CD4-positive, CD25-positive, alpha-beta regulatory T cell (primary cell): ENCODE measurements at places on chromosomes 11 and 22. TPM values are rescaled to one million over a fixed set of nuclear protein-coding genes. Genes with fewer than 3 reads are reported as not detected.

DNA sequence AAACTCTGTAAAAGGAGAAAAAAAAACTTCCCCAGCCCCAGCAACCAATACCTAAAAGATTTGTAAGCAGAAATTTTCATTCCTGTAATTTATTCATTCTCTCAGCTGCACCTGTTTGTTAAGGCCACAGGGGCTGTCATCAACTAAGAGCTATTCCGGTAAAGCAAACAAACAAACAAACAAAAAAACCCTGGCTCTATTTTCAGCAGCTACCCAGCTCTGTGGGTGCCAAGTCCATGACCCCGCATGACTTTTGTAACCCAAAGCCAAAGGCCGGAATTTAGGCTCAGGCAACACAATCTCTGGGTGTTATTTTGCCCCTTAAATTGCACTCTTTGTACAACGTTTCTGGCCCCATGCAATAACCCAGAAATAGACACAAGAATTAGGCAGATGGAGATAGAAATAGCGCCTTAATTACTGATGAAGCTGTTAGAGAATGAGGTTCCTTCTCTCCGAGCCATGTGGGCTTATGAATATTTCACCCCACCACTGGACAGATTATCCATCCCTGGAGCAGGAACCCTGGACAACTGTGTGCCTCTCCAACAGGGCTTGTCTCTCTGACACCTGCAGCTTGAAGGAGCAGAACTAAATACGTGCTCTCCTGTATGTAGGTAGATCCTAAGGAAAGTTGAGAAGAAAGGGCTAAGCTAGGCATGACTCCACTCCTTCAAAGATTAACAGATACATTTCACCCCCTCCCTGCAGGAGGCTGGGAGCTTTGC is 29.4 kb downstream of the APOL6 start:
- no peak for DNase-seq
- H3K36me3 ChIP-seq, result no peaks in the 10 kb centered on the region
- H3K4me1 ChIP-seq, result no peaks in the 10 kb centered on the region
- no peak overlapping the region for H3K27ac ChIP-seq

GRCh38 chr22:17629641-17630040 is 1.1 kb upstream of the ATP6V1E1 start:
- peak overlapping the region; percentile 99 for H3K4me3 ChIP-seq
- H3K27me3 ChIP-seq, result no peaks in the 10 kb centered on the region
- H3K27ac ChIP-seq, result peak overlapping the region; percentile 93
- peaks cover 24% of the 10 kb centered on the region for H3K4me1 ChIP-seq
- DNase-seq, result peak; percentile 4

DNA sequence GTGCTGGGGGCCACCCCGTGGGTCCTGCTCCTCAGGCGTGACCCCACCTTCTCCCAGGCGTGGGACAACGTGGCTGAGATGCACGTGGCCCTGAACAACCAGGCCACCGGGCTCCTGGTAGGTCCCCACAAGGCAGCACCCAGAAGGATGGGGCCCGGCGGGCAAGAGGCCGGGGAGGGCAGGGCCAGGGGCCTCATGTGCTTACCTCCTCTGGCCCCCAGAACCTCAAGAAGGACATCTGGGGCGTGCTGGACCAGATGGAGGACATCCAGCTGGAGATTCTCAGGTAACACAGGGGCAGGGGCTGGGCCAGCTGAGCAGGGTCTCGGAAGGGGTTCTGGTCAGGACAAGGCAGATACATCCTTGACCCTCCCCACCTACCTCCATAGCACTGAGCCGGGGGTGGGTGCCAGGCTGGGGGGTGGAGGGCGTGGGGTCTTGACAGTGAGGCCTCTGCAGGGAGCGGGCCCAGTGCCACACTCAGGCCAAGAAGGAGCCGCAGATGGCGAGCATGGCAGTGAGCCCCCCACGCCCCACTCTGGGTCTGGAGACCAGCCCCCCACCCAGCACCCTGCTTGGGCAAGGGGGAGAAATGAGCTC is 186.3 kb downstream of the IGLL1 start:
- H3K4me1 ChIP-seq, result no peaks in the 10 kb centered on the region
- no peak overlapping the region for H3K4me3 ChIP-seq
- H3K27ac ChIP-seq, result no peak overlapping the region
- H3K27me3 ChIP-seq, result no peaks in the 10 kb centered on the region
- no peaks in the 10 kb centered on the region for H3K36me3 ChIP-seq

GRCh38 chr22:46794491-46794890 is 32.0 kb downstream of the TBC1D22A start:
- no peaks in the 10 kb centered on the region for H3K27me3 ChIP-seq
- H3K36me3 ChIP-seq, result peaks cover 55% of the 10 kb centered on the region
- no peak overlapping the region for H3K4me3 ChIP-seq
- no peak for DNase-seq
- no peak overlapping the region for H3K27ac ChIP-seq

GRCh38 chr11:61828629-61829407 is 718 bp downstream of the FADS2 start:
- H3K4me3 ChIP-seq, result no peak overlapping the region
- H3K27ac ChIP-seq, result no peak overlapping the region
- peaks cover 21% of the 10 kb centered on the region for H3K4me1 ChIP-seq
- no peaks in the 10 kb centered on the region for H3K36me3 ChIP-seq
- no peak for DNase-seq

DNA sequence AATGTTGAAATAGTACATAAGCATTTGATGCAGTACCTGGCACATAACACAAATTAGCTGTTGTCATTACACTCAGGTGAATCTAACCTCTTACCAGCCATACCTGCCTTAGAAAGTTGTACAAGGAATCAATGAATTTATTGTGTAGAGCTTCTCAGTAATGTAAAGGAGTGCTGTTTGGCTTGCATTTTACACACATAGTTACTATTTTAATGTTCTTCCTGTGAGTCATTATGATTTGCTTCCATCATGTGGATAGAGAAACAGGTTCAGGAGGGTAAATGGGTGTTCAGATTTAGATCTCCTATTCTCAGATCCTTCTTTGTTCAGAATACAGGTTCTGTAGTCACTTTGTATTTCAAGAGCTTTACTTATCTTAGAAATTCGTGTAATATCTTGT is 27.6 kb upstream of the RCE1 start:
- no peaks in the 10 kb centered on the region for H3K4me1 ChIP-seq
- H3K27me3 ChIP-seq, result no peaks in the 10 kb centered on the region
- no peaks in the 10 kb centered on the region for H3K36me3 ChIP-seq

DNA sequence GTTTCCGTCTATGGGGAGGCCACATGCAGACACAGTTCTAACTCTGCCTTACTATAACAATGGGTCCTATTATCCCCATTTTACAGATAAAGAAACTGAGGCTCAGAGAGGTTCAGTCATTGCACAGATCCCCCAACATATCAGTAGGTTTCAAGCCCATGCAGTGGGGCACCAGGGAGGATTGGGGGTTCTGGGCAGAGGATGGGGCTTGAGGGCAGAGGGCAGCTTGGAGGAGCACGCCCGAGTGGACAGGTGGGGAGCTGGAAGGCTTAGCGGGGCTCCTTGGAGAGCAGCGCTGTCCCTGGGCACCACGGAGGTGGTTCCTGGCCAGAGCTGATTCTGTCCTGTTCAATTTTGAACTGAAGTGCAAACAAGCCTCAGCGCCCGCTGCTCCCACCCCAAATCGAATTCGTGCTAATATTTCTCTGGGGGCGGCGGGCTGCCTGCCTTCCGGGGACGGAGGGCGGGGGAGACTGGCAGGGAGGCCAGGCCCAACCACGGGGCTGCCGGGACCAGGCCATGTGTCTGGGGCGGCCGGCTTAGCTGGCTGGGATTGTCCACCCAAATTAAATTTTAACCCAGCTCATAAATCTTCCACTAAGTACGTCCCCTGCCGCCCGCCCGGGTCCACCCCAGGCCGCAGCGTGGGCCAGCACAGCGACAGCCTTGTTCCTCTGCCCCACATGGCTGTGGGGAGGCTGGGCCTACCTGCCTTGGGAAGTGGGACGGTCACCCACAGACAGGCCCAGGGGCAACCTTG is 49.4 kb downstream of the FLRT1 start:
- no peak overlapping the region for H3K27ac ChIP-seq
- H3K4me3 ChIP-seq, result no peak overlapping the region
- no peaks in the 10 kb centered on the region for H3K4me1 ChIP-seq
- no peak for DNase-seq

DNA sequence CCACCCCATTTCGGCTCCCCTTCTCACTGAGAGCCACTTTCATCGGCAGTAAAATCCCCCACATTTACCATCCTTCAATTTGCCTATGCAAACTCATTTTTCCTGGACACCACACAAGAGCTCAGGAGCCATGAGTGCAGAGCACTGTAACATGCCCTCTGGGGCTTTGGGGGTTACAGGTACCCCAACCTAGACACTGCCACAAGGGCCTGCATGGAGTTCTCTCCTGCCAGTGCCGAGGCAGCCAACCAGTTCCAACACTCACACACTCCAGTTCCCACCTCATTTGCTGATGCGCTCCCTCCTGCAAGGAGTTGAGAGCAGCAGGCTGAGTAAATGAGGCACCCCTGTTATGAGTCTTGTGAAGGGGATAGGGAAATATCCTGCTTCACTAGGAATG is 76.1 kb downstream of the SMCO4 start:
- H3K4me1 ChIP-seq, result no peaks in the 10 kb centered on the region
- no peak overlapping the region for H3K4me3 ChIP-seq
- no peaks in the 10 kb centered on the region for H3K36me3 ChIP-seq
- DNase-seq, result no peak
- no peaks in the 10 kb centered on the region for H3K27me3 ChIP-seq
- no peak overlapping the region for H3K27ac ChIP-seq

DNA sequence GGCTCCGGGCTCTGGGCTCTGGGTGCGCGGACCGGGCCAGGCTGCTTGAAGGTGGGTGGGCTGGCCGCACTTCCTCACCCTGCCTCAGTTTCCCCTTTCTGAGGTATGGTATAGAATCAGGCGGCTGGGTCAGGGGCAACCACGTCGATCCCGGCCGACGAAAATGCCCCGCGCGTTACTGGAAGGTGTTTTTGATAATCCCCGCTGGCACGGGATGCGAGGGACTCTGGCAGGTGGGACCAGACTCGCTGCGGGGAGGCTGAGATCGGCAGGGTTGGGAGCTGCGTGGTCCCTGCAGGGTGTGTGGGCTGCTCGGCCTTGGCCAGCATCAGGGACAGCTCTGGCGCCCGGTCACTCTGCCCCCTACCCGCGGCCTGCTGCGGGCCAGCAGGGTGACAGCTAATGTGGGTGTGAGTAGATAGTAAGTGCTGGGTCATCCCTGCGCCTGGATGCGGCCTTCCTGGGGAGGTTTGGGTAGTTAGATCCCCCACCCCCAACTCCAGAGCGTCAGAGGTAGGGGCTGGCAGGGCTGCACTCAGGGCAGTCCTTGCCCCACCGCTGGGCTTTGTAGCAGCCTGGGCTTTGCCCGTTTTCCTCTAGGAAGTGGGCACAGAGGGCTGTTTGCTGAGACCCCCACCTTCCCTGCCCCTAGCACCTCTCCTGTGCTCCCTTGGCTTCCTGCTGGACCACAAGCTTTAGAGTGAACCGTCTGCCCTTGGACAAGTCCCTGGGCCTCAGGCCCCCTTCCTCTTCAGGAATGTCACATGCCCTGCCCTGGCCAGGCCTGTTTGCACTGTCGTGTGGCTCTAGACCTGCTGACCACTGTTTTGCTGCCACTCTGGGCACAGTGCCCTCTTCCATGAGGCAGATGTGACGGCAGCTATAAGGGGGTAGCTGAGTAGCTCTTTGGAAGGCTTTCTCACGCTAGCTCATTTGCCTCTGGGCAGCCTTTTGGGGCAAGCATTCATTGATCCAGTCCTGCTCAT is 579 bp downstream of the TANGO2 start:
- H3K4me3 ChIP-seq, result peak overlapping the region; percentile 77
- H3K4me1 ChIP-seq, result peaks cover 43% of the 10 kb centered on the region
- DNase-seq, result no peak
- peak overlapping the region; percentile 78 for H3K27ac ChIP-seq
- H3K27me3 ChIP-seq, result no peaks in the 10 kb centered on the region

DNA sequence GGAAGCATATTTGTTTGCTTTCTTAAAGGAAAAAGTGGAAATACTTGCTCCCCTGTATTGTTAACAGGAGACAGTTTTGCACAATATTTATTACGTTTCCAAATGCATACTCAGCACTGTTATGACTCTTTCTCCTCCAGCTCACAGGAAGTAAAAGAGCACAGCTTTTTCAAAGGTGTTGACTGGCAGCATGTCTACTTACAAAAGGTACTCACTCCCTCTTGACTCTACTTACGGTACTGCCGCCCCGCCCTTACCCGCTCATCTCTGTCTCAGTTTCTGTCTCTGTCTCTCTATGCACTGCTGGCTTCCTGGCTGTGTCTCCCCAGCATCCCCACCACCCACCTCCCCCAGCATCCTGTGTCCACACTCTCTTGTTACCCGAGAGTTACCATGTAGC is 32.2 kb upstream of the MYO18B start:
- DNase-seq, result no peak
- H3K4me1 ChIP-seq, result peaks cover 6% of the 10 kb centered on the region
- peak overlapping the region; percentile 34 for H3K27ac ChIP-seq
- H3K36me3 ChIP-seq, result no peaks in the 10 kb centered on the region
- no peaks in the 10 kb centered on the region for H3K27me3 ChIP-seq
- peak overlapping the region; percentile 34 for H3K4me3 ChIP-seq

DNA sequence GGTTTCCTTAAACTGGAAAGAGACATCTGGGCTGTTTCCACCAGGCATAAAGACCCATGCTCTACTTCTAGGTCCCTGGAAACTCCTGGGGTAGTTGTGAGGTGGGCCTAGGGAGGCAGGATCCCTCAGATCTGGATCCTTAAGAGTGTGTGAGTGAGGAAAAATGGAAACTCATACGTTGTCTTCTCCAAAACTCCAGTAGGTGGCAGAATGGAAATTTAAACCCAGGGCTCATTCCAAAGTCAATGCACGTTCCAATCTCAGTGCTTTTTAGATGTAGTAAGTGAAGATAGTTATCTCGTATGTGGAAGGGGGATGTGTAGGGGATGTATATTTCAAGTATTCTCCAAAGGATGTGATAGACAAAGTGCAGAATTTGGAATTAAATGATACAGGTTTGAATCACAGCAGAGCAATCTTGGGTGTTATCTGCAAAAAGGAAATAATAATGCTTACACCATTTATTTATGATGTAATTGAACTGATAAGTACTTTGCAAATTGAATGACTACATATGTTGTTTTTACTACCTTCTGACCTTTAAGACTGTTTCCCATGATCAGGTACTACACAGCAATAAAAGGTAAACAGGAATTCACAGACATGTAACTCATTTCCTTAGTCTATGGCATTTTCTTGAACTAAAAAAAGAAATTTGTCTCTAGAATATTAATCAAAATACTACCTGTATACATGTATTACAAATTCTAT is 13.1 kb upstream of the MMP1 start:
- no peaks in the 10 kb centered on the region for H3K4me1 ChIP-seq
- H3K27ac ChIP-seq, result no peak overlapping the region
- H3K27me3 ChIP-seq, result no peaks in the 10 kb centered on the region
- H3K36me3 ChIP-seq, result no peaks in the 10 kb centered on the region
- DNase-seq, result no peak
- H3K4me3 ChIP-seq, result no peak overlapping the region

- no peak overlapping the region for H3K27ac ChIP-seq
- no peak for DNase-seq
- H3K4me3 ChIP-seq, result no peak overlapping the region
- H3K36me3 ChIP-seq, result no peaks in the 10 kb centered on the region
- H3K27me3 ChIP-seq, result peaks cover 3% of the 10 kb centered on the region
Observed at GRCh38 chr11:94107363-94107762, 21.3 kb upstream of the PANX1 start.

The SCGB2A2 gene
- not detected for total RNA-seq

The XNDC1N gene
- total RNA-seq, result 21.7 TPM

The MEI1 gene
- total RNA-seq, result 106 TPM

The ZNF214 gene
- total RNA-seq, result not detected

The TRIM6 gene
- total RNA-seq, result not detected
